ENCODE measurements at places on chromosomes 5 and 9. TPM values are rescaled to one million over a fixed set of nuclear protein-coding genes. Genes with fewer than 3 reads are reported as not detected.

Gene CCNI2
- 0.48 TPM for total RNA-seq

Gene CFAP157
- total RNA-seq, result not detected

Gene TEX48
- total RNA-seq, result not detected

Gene PCDHA9
- under 0.01 TPM for total RNA-seq

Gene NKD2
- total RNA-seq, result not detected

Gene OGN
- total RNA-seq, result not detected

Gene SPINK13
- total RNA-seq, result not detected

Gene HTR1A
- not detected for total RNA-seq

Gene CHSY3
- total RNA-seq, result 1.4 TPM

Gene RUFY1
- total RNA-seq, result 41.9 TPM

Gene AQP7
- not detected for total RNA-seq

Gene ZNF608
- 13.3 TPM for total RNA-seq

Gene SPINK5
- total RNA-seq, result 14.1 TPM

Gene OR1L1
- total RNA-seq, result not detected

Gene WNK2
- 0.24 TPM for total RNA-seq

Gene IFNA2
- total RNA-seq, result not detected

Gene CYLC2
- not detected for total RNA-seq

Gene STOM
- total RNA-seq, result 157 TPM

Gene CDX1
- total RNA-seq, result under 0.01 TPM
